ENCODE measurements at places on chromosomes 13 and 19.
A peak's percentile ranks its signal among the peaks of the same experiment; 100 is the strongest.

DNA sequence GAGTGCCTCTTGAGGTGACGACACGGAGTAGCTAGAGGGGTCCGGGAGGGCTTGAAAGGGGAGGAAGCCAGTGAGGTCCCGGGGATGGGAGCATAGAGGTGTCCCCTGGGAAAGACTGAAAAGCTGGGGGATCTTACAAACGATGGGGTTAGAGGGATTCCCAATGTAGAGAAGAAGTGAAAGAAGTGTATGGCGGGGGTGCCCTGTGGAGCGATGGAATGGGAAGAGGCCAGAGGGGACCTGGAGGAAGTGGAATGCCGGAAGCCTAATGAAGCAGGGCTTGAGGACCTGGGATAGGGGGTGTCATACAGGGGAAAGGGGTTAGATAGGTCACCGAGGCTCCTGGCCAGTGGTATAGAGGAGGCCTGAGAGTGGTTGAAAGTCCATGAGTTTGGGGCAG, 580 bp downstream of the AP2A1 start:
- DNase-seq: no peak

GRCh38 chr19:57348136-57348535, 2.9 kb upstream of the ZNF304 start:
- peak; percentile 68 for DNase-seq

- peak; percentile 22 for DNase-seq
Observed at GRCh38 chr19:30719189-30719998, 347.2 kb downstream of the ZNF536 start.

DNA sequence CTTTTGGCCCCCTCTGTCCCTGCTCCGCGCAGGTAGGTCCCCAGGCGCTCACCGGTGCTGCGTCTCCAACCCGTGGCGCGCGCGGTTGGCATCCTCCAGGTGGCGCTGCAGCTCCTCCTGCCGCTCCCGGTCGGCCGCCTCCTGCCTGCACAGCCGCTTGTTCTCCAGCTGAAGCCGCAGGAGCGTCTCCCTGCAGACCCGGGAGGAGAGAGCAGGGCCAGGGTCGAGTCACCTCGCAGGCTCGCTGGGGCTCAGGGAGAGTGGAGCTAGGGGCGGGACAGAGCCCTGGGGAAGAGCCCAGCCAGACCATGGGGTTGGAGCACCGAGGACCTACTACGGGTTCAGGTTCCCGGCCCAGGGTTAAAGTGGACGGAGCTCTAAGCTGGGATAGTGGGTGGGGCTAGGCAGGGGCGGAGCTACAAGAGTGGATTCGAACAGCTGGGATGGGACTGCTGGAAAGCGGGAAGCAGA, 9.3 kb downstream of the HOOK2 start:
- peak; percentile 87 for DNase-seq

DNA sequence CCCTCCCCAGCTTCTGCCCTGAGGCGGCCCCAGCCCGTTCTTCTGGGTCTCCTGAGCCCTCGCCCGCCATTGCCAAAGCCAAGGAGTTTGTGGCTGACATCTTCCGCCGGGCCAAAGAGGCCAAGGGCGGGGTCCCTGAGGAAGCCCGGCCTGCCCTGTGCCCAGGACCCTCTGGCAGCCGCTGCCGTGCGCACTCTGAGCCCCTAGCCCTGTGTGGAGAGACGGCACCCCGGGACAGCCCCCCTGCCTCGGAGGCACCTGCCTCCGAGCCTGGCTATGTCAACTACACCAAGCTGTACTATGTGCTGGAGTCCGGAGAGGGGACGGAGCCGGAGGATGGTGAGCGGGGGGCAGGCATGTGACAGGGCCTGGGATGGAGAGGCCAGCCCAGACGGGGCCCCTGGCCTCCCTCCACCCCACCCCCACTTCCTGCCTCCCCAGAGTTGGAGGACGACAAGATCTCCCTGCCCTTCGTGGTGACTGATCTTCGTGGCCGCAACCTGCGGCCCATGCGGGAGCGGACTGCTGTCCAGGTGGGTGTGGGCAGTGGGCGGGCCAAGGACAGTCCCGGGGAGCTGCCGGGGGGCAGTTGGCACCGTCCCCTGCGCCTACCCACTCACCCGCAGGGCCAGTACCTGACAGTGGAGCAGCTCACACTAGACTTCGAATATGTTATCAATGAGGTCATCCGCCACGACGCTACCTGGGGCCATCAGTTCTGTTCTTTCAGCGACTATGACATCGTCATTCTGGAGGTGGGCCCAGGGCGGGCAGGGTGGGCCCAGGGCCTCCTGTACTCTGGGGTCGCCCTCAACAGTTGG, 7.0 kb downstream of the DCAF15 start:
- no peak for DNase-seq

- no peak for DNase-seq
Observed at GRCh38 chr19:17861542-17862402, 2.1 kb downstream of the RPL18A start.

- DNase-seq: no peak
Observed at GRCh38 chr19:4742723-4743646, 19.3 kb upstream of the DPP9 start.

DNA sequence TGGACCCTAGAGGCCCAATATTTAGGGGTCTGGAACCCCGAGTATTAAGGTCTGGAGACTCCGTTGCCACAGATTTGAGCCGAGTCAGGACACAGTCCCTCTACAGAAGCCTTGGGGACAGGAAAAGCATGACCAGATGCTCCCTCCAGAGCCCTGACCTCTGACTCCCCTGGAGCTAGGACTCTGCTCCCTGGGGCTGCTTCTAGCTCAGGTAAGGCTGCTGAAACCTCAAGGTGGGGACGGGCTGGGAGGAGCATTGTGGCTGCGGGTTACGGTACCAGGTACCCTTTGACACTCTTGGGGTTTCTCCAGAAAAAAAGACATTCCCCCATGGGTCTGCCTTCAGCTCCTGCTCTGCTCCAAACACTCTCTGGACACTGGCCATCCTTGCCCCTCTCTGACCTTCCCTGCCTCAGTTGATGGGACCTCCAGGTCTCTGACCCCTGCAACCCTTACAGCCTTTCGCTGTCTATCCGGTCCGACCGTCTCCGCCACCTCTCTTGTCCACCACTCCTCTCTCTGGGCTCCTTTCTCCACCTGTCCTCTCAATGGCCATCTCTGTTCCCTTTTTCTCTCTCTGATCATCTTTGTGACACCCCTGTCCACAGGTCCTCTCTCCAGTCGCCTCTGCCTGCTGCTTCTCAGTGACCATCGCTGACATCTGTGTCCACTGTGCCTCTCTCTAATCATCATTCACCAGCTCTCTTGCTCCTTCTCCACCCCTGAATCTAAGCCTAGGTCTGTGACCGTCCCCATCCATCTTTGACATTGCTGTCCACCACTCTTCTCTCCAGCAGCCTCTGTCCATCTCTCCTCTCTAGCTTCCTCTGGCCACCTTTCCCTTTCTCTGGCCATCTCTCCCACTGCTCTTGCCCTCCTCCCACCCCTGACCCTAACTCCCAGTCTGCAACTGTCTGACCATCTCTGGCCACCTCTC, 1.4 kb downstream of the LRFN3 start:
- no peak for DNase-seq

DNA sequence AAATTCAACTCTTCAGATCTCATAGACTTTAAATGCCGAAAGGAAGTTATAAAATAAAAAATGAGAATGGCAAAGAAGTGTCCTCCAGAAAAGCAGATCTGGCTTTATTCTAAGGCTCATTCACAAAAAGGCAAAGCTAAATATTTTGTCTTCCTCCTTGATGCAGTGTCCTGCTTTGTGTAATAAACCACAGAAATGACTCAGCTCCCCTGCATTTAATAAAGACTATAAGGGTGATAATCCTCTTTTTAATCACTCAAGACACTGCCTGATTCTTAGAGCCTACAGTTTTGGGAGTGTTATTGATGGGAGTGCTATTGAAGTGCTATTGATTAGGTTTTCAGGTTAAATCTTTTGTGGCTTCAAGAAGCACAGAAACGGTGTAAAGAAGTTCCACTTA, 482.0 kb downstream of the PCDH20 start:
- no peak for DNase-seq

DNA sequence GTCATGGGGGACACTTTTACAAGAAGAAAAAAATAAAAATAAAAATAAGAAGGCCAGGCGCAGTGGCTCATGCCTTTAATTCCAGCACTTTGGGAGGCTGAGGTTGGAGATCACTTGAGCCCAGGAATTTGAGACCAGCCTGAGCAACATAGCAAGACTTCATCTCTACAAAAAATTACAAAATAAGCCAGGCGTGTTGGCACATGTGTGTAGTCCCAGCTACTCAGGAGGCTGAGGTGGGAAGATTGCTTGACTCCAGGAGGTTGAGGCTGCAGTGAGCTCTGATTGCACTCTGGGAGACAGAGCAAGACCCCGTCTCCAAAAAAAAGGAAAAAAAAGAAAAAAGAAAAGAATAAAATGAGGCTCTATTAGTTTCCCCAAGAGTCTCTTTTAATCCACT, 157.0 kb downstream of the PTPRS start:
- DNase-seq: no peak

DNA sequence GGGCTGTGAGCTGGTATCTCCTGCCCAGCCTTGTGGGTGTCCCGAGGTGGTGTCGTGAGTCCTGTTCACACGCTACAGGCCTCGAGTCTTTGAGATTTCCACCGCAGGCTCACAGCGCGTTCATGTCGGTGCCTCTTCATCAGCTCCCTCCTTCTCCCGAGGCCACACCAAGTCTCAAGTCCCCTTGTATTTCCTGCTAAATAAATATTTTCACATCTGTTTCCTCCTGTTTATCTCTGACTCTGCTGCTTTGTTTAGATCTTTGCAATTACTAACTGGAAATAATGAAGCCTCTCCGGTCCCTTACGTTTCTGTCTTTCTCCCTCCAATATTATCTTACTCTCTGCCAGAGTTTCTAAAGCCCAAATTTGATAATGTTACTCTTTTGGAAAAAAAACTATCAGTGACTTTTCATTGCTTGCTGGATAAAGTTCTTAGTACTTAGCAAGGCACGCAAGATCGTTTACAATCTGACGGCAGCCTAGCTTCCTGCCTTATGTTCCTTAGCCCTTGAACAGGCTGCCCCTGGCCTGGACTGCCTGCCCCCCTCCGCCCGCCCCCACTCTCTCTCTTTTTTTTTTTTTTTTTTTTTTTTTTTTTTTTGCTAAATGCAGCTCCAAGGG, 130.5 kb upstream of the RNF113B start:
- no peak for DNase-seq

GRCh38 chr13:26785838-26786630, 25.4 kb upstream of the GPR12 start:
- DNase-seq: no peak

DNA sequence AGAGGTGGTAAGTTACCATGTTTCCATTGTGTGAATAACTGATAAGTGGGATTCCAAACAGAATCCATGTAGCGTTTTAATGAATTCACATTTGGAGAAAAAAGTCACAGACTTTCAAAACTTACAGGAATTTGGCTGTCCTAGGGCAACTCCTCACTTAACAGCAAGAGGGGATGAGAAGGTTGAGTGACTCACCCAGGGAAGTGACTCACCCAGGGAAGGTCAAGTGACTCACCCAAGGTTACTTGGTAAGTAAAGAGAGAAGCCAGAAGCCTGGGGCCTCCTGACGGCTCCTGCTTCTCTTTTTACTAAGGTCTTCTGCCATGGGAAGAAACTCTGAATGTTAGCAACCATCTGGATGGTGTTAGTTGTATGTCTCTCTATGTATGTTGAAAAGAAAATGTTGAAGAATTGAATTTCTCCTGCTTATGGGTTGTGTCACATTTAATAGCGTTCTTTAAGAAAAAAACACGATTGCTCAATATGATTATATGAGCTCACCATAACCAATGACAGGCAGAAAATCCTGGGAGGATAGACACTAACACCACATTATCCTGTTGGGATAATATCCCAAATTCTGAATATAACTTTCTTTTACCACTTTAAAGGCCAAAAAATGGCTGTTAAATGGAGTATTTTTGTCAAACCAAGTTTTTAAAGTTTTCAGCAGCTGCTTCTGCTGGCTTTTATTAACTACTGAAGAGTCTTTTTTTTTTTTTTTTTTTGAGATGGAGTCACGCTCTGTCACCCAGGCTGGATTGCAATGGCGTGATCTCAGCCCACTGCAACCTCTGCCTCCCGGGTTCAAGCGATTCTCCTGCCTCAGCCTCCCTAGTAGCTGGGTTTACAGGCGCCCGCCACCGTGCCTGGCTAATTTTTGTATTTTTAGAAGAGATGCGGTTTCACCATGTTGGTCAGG, 195.6 kb downstream of the GGACT start:
- peak; percentile 94 for DNase-seq

- peak; percentile 47 for DNase-seq
Observed at GRCh38 chr19:42831221-42832019, 48.1 kb downstream of the PSG1 start.

- peak; percentile 60 for DNase-seq
Observed at GRCh38 chr19:45526143-45526542, 18.9 kb downstream of the VASP start.

- DNase-seq: no peak
Observed at GRCh38 chr13:50243931-50244330, 228.7 kb downstream of the KCNRG start.

DNA sequence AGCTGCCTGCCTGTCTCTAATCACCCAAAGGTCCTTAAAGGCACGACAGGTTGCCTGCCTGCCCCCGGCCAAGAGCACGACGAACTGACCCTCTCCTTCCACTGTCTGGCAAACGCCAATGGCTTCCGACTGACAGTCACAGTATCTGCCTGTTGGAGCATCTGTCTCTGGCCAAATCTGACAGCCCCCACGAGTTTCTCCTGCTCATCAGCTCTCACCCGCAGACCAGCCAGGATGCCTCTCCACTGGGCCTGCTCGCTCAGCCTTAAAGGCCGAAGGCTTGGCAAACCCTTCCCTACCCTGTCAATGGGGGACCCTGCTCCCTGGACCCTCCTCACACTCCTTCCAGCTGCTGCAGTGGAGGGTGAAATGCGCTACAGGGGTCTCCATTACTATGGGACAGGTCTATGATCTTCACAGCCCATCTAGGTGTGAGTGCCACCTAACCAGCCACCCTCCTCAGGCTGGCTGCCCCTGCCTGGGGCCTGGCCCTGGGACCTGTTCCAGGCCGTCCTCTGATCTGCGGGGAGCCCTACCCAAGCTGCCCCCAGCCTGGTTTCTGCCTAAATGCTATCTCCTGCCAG, 932 bp downstream of the FAM83E start:
- no peak for DNase-seq

Measured in myocyte (in vitro differentiated cells).